Mucosa of descending colon (tissue), 3 donors: ENCODE measurements at places on chromosomes 12 and 14. TPM values are rescaled to one million over a fixed set of nuclear protein-coding genes. Genes with fewer than 3 reads are reported as not detected.
A peak's percentile ranks its signal among the peaks of the same experiment; 100 is the strongest.

DNA sequence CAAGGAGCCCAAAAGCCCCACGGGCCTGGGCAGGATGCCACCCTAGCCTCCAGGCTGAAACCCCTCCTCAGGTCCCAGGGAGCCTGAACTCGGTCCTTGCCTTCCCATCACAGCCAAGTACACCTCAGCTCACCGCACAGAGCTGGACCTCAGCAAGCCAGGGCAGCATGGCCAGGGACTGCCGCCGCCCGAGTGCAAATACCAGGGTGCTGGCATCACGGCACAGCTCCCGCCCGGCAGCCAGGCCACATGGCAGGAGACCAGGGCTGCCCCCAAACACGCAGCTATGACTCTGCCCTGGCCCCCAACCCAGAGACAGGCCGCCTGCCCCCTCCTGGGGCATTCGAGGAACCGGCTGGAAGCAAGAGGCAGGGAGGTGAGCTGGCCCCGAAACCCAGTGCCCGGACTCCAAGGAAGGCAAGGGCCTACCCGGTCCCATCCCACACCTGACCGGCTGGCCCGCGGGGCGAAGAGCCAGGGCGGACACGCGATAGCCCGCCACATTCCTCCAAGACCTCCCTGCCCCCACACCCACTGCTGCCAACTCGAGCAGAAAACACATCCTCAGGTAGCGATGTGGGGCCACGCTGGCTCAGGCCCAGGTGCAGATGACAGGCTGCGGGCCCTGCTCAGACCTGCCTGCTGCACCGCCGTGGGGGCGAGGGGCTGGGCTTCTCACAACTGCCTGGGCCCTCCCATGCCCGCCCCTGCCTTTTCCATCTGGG lies 2.7 kb downstream of the JAG2 start:
- no peak for DNase-seq

- no peak for DNase-seq
Measured at GRCh38 chr12:1993871-1994371, 10.3 kb downstream of the DCP1B start.

Gene RNF212B
- not detected for total RNA-seq

Gene OTOGL
- total RNA-seq, result 0.66 TPM

GRCh38 chr12:5650281-5650680 lies 218.4 kb downstream of the NTF3 start:
- DNase-seq, result no peak

Gene NID2
- total RNA-seq, result 28.8 TPM

GRCh38 chr14:48373981-48374380 lies 698.6 kb upstream of the MDGA2 start:
- no peak for DNase-seq

GRCh38 chr12:28800129-28800528 lies 348.9 kb upstream of the FAR2 start:
- DNase-seq, result no peak

DNA sequence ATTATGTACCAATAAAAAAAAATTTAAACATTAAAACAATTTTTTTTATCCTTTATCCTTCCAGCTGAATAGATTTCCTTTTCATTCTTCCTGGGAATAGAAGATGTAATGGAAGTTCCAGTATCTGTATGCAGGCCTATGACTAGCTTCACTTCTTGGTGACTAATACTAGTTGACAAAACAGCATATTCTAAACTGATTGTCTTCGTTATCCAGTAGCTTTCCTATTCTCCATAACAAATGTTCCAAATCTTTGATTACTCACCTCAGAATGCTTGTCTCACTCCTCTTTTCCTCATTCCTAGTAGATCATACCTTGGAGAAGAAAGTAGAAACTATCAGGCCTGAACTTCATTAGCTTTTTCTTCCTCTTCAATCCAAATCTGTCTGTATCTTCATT lies 70.7 kb downstream of the PLEKHA5 start:
- DNase-seq, result no peak

Gene NINJ2
- total RNA-seq, result 3.6 TPM

GRCh38 chr12:31388713-31389112 lies 62.8 kb upstream of the SINHCAF start:
- no peak for DNase-seq

Gene WNT1
- not detected for total RNA-seq

Gene TMCC3
- total RNA-seq, result 97.2 TPM

DNA sequence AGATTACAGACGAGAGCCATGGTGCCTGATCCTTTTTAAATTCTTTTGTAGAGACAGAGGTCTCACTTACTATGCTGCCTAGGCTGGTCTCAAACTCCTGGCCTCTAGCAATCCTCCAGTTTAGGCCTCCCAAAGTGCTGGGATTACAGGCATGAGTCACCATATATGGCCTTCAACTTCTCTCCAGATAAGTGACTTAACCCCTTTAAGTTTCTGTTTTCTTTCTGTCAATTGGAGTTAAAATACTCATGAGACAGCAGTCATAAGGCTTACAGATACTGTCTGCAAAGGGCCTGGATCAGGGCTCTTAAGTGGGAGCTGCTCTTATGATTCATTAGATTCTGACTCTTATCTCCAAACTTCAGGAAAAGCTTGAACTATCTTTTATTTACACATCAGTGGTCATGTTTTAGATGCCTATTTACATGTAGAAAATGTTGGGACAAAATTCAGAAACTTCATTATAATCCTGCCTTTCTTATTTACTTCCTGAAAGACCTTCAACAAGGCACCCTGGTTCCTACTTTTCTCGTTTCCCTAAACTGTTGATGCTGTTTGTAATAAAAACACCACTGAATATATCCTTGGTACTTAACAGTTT lies 271.5 kb upstream of the TBX3 start:
- no peak for DNase-seq

Gene CFAP251
- total RNA-seq, result 0.14 TPM

DNA sequence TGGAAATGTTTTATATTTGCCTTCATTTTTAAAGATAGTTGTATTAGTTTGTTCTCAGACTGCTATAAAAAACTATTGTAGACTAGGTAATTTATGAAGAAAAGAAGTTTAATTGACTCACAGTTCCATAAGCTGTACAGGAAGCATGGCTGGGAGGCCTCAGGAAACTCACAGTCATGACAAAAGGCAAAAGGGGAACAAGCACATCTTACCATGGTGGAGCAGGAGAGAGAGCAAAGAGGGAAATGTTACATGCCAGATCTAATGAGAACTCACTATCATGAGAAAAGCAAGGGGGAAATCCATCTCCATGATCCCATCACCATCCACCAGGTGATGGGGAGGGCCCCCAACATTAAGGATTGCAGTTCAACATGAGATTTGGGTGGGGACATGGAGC lies 35.5 kb upstream of the UNC79 start:
- DNase-seq, result no peak

Gene DAAM1
- total RNA-seq, result 49.6 TPM

GRCh38 chr12:22979854-22980469 lies 355.0 kb downstream of the ETNK1 start:
- no peak for DNase-seq

DNA sequence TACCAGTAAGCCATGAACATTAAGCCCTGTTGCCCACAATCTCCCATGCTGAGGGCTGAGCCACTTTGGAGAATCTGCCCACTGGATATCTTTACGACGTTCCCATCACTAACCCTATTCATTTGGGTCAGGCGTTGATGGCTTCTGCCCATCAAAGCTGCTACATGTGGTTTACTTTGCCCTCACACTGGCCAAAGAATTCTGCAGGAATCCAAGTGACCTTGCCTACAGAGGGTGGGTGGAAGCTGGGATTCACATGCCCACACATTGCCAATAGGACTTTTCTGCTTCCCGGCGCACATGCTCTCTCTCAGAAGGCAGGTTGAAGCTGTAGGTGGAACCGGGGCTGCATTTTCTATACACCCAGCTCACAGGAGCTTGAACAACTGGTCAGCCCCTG lies 28.3 kb downstream of the OAS2 start:
- no peak for DNase-seq

DNA sequence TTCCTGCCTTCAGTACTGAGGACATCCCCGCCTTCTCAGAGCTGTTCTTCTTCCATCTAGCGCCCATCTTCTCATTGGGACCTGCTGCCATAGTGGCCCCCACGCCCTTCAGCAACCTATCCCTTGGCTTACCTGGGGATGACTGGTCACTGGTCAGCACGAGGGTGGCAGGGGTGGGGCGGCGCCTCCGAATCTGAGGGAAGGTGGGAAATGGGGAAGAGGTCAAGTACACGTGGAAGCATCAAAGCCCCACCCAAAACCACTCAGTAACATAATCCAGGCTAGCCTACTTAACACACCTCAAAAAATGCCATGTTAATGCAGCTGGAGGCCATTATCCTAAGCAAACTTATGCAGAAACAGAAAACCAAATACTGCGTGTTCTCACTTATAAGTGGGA lies 4.3 kb downstream of the PPP1R1A start:
- no peak for DNase-seq

Gene CLEC14A
- total RNA-seq, result 9.1 TPM

DNA sequence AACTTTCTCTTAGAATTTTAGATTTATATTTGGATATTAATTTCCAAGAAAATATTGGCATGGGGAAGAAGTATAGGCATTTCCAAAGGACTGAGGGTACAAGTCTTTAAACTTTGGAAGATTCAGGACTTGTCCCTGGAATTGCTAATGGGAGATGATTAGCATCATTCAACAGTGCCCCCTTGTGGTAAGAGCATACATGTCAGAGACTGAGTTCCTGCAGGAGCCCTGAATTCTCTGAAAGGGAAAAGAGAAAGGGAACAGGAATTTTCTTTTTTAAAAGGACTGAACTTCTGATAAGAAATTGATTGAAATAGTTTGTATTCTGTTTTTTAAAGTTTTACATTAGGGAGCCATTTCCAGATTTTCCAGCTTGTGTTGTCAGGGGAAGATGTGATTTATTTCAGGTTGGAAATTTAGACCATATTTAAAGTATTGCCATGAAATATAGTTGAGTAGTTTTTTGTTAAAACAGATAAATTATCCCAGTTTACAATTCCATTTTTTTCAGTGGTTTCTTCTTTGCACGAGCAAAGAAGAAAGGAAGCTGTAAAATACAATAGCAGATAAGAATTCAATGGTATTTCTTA lies 44.0 kb upstream of the REP15 start:
- peak; percentile 86 for DNase-seq

Gene KCNJ8
- total RNA-seq, result 15.3 TPM

- DNase-seq, result no peak
Measured at GRCh38 chr12:108127654-108128053, 1.4 kb upstream of the WSCD2 start.

DNA sequence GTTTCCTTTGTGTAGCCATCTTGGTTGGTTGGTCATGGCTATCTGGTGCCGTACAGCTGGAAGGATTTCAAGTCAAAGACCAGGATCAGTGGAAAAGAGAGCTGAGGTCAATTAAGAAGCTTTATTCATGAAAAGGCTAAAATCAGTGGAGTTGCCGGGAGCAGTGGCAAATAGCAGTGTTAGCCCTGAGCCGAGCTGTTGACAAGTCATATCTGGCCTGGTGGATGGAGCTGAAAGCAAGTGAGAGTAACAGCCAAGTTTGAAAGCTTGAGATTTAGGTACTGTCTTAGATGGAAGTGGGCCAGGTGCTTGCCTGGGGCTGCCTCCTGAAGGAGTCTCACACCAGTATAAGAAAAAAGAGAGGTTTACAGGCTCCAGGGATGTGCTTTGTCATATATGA lies 9.0 kb downstream of the BATF start:
- no peak for DNase-seq

DNA sequence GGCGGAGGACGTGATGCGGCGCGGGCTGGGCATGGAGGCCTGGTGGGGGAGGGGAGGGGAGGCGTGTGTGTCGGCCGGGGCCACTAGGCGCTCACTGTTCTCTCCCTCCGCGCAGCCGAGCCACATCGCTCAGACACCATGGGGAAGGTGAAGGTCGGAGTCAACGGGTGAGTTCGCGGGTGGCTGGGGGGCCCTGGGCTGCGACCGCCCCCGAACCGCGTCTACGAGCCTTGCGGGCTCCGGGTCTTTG lies 303 bp downstream of the GAPDH start:
- no peak for DNase-seq

DNA sequence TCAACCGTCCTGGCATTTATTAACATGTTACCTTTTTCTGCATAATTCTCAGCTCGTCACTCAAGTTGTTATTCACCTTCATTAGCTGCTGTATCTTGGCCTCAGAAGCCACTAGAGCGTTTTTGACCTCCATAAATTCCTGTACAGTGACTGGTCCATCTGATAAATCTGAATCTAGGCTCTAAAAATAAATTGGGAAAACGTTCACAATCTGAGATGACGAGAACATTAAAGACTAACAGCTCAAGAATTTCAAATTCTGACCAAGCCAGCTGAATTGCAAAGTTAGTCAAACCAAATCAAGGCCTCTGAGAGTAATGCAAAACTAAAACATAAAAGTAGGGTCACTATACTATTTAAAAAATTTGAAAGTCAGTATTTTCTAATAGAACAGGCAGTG lies 45.0 kb downstream of the GIT2 start:
- DNase-seq, result no peak

DNA sequence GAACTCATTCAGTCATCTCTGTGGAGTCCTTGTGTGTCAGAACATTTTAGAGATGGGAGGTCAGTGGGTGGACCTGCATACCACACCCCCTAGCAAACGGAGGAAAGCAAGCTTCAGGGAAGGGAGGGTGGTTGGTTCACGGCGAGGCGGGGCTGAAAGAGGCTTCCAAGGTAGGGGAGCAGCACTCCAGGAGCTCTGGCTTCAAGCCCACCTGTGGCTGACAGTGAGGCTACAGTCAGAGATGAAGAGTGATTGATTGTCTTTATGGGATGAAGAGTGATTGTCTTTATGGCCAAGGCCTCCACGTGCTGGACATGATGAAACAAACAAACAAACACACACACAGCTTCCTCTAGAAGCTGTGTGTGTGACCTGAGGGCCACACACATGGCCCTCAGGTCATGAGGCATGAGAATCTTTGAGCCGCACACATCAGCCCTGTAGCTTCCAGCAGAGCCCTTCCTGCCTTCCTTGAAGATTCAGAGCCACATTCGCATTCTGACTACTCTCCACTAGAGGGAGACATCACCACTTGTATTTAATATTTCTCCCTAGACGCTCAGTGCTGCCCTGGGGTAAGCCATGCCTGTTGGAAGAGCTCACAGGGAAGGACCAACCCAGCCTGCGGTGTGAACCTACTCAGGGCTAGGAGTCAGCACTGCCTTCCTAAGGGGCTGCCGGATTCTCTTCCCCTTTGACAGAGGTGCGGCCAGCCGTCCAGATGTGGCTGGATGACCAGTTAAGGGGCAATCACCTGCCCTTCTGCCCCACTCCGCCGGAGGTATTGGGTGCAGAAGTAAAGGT lies 54.4 kb upstream of the KCNA1 start:
- no peak for DNase-seq

Gene CPNE6
- 2.2 TPM for total RNA-seq

DNA sequence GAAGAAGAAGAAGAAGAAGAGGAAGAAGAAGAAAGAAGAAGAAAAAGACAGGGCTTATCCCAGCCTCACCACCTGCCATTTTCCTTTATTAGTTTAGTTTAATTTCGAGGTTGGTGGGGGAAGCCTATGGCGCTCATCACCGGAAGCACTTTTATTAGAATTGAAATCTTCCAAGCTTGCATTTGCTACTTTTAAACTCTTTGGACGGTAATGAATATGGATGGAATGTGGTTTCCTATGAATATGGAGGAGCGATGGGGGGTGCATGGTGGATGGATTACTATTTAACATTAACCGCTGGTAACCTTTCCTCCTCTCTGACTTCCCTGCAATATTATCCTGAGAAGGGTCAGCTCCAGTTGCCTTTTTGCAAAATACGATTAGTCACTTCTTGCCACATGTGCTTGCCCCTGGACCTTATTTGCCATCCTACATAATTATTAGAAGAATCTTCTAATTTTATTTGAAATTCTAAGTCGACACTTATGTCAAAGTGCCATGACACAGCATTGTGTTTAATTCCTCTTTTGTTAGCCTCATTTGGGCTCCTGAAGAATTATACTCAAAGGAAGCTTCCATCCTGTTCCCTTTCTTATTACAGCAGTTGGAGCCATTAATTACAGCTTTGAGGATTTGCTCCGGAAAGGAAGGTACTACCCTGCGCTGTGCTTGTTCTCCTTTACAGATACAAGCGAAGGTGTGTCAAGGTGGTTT lies 424.5 kb downstream of the VRK1 start:
- no peak for DNase-seq
